Psoas muscle (tissue), 8 donors: ENCODE measurements at places on chromosomes 6 and 20.

DNA sequence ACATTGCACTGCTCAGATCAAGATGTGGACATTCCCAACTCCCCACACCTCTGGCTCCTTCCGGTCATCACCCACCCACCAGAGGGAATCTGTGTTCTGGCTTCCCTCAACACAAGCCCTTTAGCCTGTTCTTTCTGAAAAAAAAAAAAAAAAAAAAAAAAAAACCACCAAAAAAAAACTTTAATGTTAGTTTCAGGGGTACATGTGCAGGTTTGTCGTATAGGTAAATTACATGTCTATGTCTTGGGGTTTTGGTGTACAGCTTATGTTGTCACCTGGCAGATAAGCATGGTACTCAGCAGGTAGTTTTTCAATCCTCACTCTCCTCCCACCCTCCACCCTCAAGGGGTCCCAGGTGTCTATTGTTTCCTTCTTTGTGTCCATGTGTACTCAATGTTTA lies 135.8 kb upstream of the FOXA2 start:
- no peaks in the 10 kb centered on the region for H3K36me3 ChIP-seq
- H3K4me1 ChIP-seq: no peaks in the 10 kb centered on the region
- H3K27me3 ChIP-seq: no peaks in the 10 kb centered on the region
- H3K4me3 ChIP-seq: no peak overlapping the region

DNA sequence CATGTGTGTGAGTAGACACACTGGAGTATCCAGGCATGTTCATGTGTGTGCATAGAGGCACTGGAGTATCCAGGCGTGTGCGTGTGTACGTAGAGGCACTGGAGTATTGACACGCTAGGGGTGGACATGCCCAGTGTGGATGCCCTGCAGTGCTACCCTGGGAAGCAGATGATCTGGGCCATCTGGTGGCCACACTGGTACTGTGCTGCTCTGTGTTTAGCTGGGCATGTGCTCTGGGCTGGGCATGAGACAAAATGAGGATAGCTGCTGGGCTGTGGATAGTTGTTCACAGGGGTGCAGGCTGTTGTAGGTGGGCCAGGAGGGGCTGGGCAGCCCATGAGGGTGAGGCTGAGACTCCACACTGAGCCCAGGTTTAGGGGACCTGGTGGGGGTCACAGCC lies 24.0 kb upstream of the NPBWR2 start:
- H3K4me1 ChIP-seq: no peaks in the 10 kb centered on the region
- no peak overlapping the region for H3K27ac ChIP-seq
- DNase-seq: no peak
- H3K27me3 ChIP-seq: peaks cover 15% of the 10 kb centered on the region

DNA sequence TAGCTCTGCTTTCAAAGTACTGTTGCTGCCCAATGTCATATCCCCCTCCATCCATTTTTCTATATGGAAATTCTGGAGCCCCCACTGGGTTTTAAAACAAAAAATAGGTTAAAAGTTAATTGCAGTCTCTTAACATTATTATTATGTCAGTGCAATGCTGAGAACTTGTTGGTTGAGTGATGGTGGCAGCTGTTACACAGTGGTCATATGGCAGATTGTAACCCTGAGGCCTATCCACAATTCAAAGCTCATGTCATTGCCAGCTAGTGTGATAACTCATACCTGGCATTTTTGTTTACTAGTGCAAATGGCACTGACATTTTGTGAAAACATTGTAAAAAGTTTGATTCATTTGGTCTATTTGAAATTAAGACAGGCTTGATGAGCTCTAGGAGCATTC lies 305.7 kb upstream of the FLRT3 start:
- no peaks in the 10 kb centered on the region for H3K4me1 ChIP-seq
- no peaks in the 10 kb centered on the region for H3K36me3 ChIP-seq
- no peaks in the 10 kb centered on the region for H3K27me3 ChIP-seq
- H3K27ac ChIP-seq: no peak overlapping the region
- H3K4me3 ChIP-seq: no peak overlapping the region

- H3K27ac ChIP-seq: no peak overlapping the region
- no peaks in the 10 kb centered on the region for H3K36me3 ChIP-seq
- H3K4me1 ChIP-seq: peaks cover 29% of the 10 kb centered on the region
- DNase-seq: no peak
- H3K4me3 ChIP-seq: no peak overlapping the region
- no peaks in the 10 kb centered on the region for H3K27me3 ChIP-seq
These were observed 62.3 kb upstream of the SNX9 start for GRCh38 chr6:157760589-157761330.

DNA sequence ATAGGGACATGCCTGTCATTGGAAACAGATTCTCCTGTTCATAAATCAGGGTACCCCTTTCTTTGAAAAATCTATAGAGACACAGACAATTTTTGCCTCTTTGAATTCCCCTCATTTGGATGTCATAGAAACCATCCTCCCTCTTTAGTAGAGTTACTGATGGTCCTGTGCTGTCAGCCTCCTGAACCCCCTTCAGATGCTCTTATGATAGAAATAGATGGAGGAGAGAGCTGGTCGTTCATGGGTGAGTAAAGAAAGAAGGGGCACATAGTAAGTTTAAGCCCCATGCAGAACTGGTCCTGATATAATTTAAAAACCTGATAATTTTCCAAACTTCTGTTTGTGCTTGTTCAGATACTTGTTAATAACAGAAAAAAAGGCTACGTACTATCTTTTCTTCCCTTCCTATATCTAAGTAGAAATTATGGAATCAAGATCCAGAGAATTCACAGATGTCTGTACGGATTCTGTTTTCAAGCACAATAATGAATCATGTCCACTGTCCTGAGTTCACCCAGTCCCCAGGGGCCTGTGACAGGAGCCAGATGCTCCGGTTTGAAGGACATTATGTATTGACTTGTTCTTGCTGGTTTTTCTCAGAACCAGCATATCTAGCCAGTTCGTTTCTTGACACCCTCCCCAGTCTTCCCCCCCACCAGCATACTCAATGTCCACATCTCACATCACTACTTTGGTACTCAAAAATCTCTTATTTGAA lies 78.1 kb downstream of the NCOA7 start:
- no peaks in the 10 kb centered on the region for H3K4me1 ChIP-seq
- no peak overlapping the region for H3K27ac ChIP-seq
- no peak overlapping the region for H3K4me3 ChIP-seq
- peaks cover 2% of the 10 kb centered on the region for H3K36me3 ChIP-seq
- no peaks in the 10 kb centered on the region for H3K27me3 ChIP-seq
